ENCODE measurements at places on chromosomes 7 and 10. TPM values are rescaled to one million over a fixed set of nuclear protein-coding genes. Genes with fewer than 3 reads are reported as not detected.

Gene NPY
- polyA plus RNA-seq, result 3.8 TPM

Gene CUBN
- 3.3 TPM for polyA plus RNA-seq

Gene BMPER
- polyA plus RNA-seq, result 5.8 TPM

Gene AKR1C1
- 8.4 TPM for polyA plus RNA-seq

Gene ZNF22
- polyA plus RNA-seq, result 39.4 TPM

Gene CALML3
- polyA plus RNA-seq, result 0.45 TPM

Gene RAPGEF5
- polyA plus RNA-seq, result 14.6 TPM

Gene CHAT
- not detected for polyA plus RNA-seq

Gene ZNF853
- polyA plus RNA-seq, result 15.5 TPM

Gene KLF14
- polyA plus RNA-seq, result 1.5 TPM

Gene CCDC186
- polyA plus RNA-seq, result 10.3 TPM

Gene GHRHR
- polyA plus RNA-seq, result 0.58 TPM

Gene KIAA1217
- polyA plus RNA-seq, result 41.8 TPM

Gene OGDHL
- 0.26 TPM for polyA plus RNA-seq

Gene CDHR1
- polyA plus RNA-seq, result 1.0 TPM

Gene ST8SIA6
- polyA plus RNA-seq, result 0.71 TPM

Gene SLC39A12
- not detected for polyA plus RNA-seq

Gene LYZL2
- not detected for polyA plus RNA-seq

Gene C10orf62
- not detected for polyA plus RNA-seq

Gene ELOVL3
- 0.94 TPM for polyA plus RNA-seq

Gene SMO
- 39.7 TPM for polyA plus RNA-seq

Gene ITPRID1
- 0.61 TPM for polyA plus RNA-seq

Gene ADAP1
- 2.1 TPM for polyA plus RNA-seq

Gene CCDC6
- 19.2 TPM for polyA plus RNA-seq

Gene CREB5
- 24.4 TPM for polyA plus RNA-seq

Gene RBM48
- polyA plus RNA-seq, result 13.1 TPM

Gene KEL
- polyA plus RNA-seq, result 1.1 TPM

Gene SYT15
- 4.4 TPM for polyA plus RNA-seq

Gene ZDHHC16
- polyA plus RNA-seq, result 30.6 TPM

Gene SLC13A1
- not detected for polyA plus RNA-seq

Gene SPDYE11
- 1.9 TPM for polyA plus RNA-seq

Gene DLX6
- not detected for polyA plus RNA-seq

Measured in hindlimb muscle (tissue), 1 donor.